ENCODE measurements at places on chromosomes 3 and 15.

- no peak for DNase-seq
Measured at GRCh38 chr15:53196242-53196641, 406.1 kb upstream of the ONECUT1 start.

DNA sequence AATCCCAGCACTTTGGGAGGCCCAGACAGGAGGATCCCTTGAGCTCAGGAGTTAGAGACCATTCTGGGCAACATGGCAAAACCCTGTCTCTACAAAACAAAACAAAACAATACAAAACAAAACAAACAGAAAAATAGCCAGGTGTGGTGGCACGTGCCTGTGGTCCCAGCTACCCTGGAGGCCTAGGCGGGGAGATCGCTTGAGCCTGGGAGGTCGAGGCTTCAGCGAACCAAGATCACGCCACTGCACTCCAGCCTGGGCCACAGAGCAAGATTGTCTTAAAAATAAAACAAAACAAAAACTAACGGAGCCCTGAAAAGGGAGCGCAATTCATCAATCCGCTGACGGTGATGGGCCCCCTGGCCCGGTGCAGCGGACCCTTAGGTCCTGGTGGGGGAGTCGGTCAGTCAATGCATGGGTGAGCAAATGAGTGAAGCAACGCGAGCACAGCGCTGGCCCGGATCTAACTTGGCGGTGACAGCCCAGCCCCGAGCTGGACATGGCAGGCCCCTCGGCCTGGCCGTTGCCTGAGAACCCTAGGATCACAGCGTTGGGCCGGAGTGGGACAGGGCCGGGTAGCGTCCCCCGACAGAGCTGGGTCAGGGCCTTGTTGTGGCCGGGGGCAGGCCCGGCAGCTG lies 52.4 kb upstream of the BLM start:
- no peak for DNase-seq

- no peak for DNase-seq
Measured at GRCh38 chr15:74263466-74263865, 27.3 kb downstream of the CCDC33 start.

GRCh38 chr3:50241163-50241562 lies 5.2 kb downstream of the GNAI2 start:
- DNase-seq: no peak
